Right ventricle myocardium superior (tissue), 1 donor: ENCODE measurements at places on chromosomes 2 and 18. TPM values are rescaled to one million over a fixed set of nuclear protein-coding genes. Genes with fewer than 3 reads are reported as not detected.

Gene NDUFAF7
- total RNA-seq, result 23.0 TPM

Gene SP100
- total RNA-seq, result 50.9 TPM

Gene CASP10
- 5.4 TPM for total RNA-seq

Gene TMEM169
- 0.62 TPM for total RNA-seq

Gene DLX2
- total RNA-seq, result not detected

Gene DUSP19
- 10.8 TPM for total RNA-seq

Gene CDH2
- 308 TPM for total RNA-seq

Gene ASXL3
- total RNA-seq, result 3.6 TPM

Gene TMEM247
- total RNA-seq, result not detected

Gene TANC1
- total RNA-seq, result 56.2 TPM

Gene GULP1
- 4.6 TPM for total RNA-seq

Gene MYO3B
- total RNA-seq, result not detected

Gene CRYBA2
- not detected for total RNA-seq

Gene RALBP1
- 45.2 TPM for total RNA-seq

Gene ZNF804A
- not detected for total RNA-seq

Gene POMC
- total RNA-seq, result 9.2 TPM

Gene ARHGEF4
- 5.1 TPM for total RNA-seq

Gene RNF138
- total RNA-seq, result 8.9 TPM

DNA sequence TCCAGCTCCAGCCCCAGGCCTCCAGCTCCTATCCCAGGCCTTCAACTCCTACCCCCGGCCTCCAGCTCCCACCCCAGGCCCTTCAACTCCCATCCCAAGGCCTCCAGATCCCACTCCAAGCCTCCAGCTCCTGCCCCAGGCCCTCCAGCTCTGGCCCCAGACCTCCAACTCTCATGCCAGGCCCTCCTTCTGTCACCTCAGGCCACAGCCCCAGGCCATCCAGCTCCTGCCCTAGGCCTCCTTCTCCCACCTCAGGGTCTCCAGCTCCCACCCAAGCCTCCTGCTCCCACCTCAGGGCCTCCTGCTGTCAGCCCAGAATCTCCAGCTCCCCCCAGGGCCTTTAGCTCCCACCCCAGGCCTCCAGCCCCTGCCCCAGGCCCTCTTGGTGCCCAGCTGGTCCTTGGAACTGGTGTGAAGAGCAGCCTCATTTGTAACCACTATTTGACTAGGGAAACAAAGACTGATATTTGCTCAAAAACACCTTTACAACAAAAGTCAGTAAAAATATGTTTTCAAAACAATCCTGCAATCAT is 67.8 kb upstream of the SALL3 start:
- DNase-seq, result no peak

- no peak for DNase-seq
These were observed 97.2 kb downstream of the SOS1 start for GRCh38 chr2:39023649-39024048.

- no peak for DNase-seq
These were observed 64.9 kb downstream of the MCFD2 start for GRCh38 chr2:46850742-46851141.

GRCh38 chr2:158178646-158179045 is 77.0 kb downstream of the UPP2 start:
- no peak for DNase-seq

- DNase-seq, result no peak
These were observed 113.3 kb upstream of the ALKAL2 start for GRCh38 chr2:401019-401679.

- DNase-seq, result no peak
These were observed 66.5 kb downstream of the BOLA3 start for GRCh38 chr2:74081030-74081762.

- no peak for DNase-seq
These were observed 12.7 kb upstream of the FHOD3 start for GRCh38 chr18:36284671-36285295.

GRCh38 chr2:164203131-164203530 is 418.2 kb downstream of the GRB14 start:
- no peak for DNase-seq

GRCh38 chr2:178962805-178963433 is 87.0 kb downstream of the CCDC141 start:
- no peak for DNase-seq

- DNase-seq, result no peak
These were observed 106.9 kb upstream of the SP3 start for GRCh38 chr2:174072069-174072468.

DNA sequence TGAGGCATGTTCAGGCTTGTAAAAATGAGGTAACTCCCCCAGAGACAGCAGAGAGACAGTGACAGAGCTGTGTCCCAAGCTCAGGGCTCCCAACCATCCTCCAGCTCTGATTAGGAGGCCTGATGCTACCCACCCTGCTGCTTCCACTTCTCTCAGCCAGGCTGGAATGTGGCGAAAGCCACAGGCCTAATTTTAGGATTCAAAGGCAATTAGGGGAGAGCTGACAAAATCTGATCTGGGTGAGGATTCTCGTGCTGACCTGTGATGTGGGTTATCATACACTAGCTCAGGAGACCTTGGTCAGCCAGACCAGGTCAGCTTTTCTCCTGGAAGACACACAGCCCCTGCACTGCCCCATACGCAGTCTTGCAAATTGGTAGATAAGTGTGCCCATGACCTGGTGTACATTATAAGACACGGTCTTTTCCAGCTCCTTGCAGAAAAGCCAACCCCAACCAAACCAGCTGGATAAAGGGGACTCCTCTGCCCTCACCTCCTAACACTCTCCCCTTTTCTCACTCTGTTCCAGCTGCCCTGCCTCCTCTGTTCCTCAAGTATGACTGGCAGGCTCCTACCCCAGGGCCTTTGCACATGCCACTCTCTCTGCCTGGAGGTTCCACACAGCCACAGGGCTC is 225.9 kb downstream of the MGAT5 start:
- no peak for DNase-seq

GRCh38 chr2:238696786-238697185 is 151.1 kb upstream of the TWIST2 start:
- DNase-seq, result no peak

DNA sequence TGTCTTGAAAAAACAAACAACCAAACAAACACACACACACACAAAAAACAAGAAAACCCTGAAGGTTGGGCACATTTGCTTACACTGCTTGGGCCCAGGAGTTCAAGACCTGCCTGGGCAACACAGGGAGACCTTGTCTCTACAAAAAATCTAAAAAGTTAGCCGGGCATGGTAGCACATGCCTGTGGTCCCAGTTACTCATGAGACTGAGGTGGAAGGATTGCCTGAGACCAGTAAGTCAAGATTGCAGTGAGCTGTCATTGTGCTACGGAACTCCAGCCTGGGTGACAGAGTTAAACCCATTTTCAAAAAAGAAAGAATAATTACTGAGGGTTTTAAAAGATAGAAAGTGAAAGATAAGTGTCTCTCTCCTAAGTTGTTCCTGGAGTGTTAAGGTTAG is 103.4 kb downstream of the MBD5 start:
- no peak for DNase-seq

DNA sequence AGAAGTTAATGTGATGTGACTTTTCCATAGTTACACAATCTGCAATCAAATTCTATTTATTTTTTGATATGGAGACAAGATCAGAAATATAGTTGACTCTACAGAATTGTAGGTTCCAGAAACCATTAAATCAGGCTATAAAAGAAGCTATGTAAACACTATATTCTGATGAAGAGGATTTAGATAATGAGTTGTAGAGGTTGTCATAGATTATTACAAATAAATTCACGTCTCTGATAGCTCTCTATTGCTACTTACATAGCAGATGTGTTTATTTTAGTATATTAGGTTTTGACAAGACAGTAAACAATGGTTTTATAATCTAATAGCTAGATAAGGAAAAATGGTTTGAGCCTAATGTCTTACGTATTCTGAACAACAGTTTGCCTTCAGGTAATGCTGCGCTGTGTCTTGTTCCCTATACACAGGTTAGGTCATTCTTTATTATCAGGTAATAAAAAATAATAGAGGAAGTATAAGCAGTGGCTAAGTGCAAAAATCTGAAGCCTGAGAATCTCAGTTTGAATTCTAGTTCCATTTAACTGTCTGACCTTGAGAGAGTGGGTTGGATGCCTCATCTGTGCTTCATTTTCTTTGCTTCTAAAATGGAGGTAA is 93.4 kb downstream of the PPP1R1C start:
- no peak for DNase-seq

DNA sequence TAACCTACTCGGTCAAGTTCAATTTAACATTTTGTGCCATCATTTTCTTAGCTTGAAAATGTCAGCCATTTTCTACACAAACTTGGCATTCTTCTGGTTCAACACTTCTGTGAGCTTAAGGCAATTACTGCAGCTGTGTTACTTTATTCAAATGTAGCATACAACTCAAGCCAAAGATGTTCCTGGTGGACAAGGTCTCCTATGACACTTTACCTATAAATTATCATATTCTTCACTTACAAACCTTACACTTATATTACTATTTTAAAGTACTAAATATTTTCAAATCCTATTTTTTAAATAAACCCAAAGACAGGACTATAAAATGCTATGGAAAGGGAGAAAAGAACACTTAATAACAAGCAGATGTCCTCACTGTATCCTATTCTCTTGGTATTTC is 1045.3 kb downstream of the TSN start:
- DNase-seq, result no peak

DNA sequence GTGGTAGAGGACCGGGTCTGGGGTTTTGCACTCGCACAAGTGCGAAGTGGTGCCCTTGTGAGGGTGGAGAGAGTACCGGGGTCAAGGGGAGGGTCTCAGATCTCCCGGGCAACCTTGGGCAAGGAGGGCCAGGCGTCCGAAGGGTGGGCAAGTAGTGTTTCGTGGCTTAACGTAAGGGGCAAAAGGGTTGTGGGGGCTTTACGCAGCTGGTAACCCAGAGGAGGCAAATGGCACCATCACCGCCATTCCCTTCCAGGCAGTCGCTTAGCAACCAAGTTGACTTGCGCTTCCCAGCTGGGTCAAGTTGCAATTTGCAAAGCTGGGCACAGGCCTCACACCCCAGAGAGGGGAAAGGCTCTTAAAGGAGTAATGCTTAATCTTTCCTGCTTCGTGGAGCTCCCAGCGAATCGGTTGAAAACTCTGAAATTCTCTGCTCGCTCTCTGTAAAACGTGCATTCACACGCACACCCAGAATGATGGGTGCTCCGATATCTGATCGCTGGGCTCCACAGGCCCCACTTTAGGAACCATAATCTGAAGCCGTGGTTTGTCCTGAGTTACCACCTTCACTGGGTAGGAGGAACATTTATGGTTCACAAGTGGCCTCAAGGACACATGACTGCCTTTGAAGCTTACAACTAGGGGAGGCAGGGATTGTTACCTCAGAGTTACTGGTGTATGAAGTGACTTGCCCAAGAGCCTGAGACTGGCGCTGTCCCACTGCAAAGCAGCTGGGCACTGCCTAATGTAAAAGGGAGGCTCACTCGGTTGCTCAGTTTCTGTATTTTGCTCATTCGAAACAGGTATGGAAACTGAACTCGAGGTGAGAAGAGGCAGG is 127.9 kb downstream of the UXS1 start:
- no peak for DNase-seq

DNA sequence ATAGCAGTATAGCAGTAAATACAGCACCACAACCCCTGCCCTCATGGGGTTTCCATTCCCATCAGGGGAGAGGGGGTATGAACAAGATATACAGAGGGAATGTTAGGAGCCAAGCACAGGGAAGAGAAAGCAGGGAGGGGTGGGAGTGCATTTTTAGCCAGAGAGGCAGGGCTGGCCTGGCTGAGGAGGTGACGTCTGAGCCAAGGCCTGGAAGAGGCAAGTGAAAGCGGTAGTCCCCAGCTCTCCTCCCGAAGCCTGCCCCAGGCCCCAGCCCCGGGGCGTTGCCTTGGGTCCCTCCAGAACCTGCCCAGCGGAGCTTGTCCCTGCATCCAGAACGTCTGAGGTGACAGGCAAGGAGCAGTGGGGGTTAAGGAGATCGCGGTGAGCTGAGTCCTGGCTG is 45.1 kb upstream of the FOSL2 start:
- no peak for DNase-seq

DNA sequence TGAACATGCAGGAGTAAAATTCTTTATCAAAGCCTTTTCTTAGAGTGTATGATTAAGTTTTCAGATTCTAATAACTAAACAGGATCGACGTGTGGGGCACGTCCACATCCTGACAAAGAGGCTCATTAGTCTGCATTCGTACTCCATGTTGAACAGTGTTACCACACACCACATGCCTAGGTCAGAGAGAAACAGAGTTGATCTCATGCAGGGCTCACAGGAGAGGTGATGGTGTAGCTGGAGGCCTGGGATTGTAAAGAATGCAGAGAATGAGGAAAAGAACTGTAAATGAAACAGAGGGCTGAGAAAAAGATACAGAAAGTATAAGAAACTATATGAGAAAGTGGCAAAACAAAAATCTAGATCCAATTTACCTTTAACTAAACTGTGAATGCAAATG is 632.5 kb downstream of the BCL11A start:
- DNase-seq, result no peak

GRCh38 chr2:108029496-108029895 is 43.2 kb downstream of the SLC5A7 start:
- no peak for DNase-seq

GRCh38 chr18:48399303-48400075 is 9.7 kb downstream of the ZBTB7C start:
- no peak for DNase-seq

DNA sequence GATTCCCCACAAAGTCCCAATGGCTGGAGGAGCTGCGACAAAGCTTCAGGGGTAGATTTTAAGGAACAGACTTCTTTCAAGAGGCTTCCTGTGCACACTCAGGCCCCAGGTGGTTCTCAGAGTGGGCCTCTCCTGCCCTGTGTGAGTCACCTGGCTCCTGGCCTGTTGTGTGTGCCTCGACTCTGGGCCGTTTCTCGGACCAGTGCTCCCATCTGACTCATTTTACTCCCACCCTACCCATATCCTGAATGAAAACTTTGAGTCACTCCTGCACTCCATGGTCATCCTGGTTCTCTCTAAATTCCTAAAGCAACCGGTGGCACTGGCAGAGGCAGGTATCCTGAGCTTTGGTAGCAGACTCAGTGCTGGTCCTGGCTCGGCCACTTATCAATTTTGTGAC is 84.1 kb downstream of the CELF4 start:
- no peak for DNase-seq

GRCh38 chr2:45156605-45157004 is 147.4 kb upstream of the SIX2 start:
- no peak for DNase-seq

- DNase-seq, result peak; percentile 63
These were observed 58.3 kb downstream of the NPAS2 start for GRCh38 chr2:100878000-100878791.

- DNase-seq, result no peak
These were observed 43.0 kb downstream of the EMX1 start for GRCh38 chr2:72959995-72960981.

- peak; percentile 52 for DNase-seq
These were observed 1.7 kb downstream of the CYP1B1 start for GRCh38 chr2:38074058-38074763.

- no peak for DNase-seq
These were observed 274.7 kb upstream of the SIX2 start for GRCh38 chr2:45283764-45284620.

DNA sequence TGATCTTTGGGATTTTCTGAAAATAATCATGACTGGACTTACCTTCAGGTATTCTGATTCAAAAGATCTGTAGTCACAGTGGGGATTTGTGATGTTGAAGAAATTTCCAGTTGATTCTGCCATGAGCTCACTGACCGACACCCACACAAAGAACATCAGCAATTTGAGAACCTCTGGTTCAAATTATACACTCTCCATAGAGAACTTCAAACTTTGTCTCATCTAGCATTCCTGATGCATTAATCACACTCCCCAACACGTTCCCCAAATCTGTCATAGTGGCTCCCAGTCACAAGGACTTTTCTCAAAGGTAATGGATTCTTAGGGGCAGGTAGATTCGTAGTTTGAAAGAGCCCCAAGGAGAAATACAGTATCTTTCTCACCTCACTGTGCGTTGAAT is 584.3 kb downstream of the FBXO15 start:
- no peak for DNase-seq
